ENCODE measurements at places on chromosomes 2 and 18. TPM values are rescaled to one million over a fixed set of nuclear protein-coding genes. Genes with fewer than 3 reads are reported as not detected.

Gene AP1S3
- total RNA-seq = 1.3 TPM

Gene SNTG2
- not detected for total RNA-seq

Gene DRC1
- total RNA-seq = not detected

Gene FEV
- total RNA-seq = not detected

Gene LINC00305
- not detected for total RNA-seq

Gene ALPG
- not detected for total RNA-seq

Measured in epithelial cell of umbilical artery (primary cell).